CD8-positive, alpha-beta T cell (primary cell): ENCODE measurements at places on chromosomes 5 and 9.

GRCh38 chr5:174745590-174746103, 21.3 kb downstream of the MSX2 start:
- DNase-seq: no peak

- no peak for DNase-seq
Measured at GRCh38 chr9:105251733-105252404, 7.4 kb downstream of the SLC44A1 start.

DNA sequence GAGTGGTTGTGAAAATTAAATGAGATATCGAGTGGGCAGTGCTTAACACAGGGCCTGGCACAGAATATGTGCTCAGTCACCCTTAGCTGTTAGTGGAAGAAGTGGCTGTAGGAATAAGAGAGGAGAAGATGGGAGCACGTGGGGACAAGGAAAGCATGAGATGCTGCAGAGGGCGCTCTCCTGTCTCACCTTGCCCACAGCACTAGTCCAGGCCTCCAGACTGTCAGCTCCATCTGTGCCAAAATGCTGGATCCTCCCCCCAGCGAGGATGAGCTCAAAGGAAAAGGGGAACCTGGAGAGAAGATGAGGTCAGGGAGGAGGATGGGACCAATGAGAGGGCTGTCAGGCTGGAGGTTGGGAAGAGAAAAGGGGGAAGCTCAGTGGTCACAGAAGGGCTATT, 12.5 kb downstream of the ARAP3 start:
- no peak for DNase-seq

GRCh38 chr5:160071516-160071915, 47.7 kb downstream of the PWWP2A start:
- no peak for DNase-seq

DNA sequence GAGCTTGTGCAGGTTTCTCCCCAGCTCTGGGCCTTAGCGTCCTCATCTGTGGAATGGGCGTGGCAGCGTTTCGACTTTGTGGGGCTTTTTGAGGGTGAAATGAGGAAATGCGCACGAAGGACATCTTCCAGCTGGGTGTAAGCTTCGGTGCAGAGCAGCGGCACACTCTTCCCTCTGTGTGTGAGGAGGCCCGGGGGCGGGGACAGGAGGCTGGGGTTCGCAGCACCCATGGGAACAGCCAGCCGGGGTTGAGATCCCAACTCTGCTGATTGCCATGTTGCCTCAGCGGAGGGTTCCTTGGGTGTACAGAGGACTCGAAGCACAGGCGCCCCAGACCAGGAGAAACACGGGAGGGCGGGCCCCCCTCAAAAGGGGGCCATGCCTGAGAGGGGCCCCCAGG, 265.6 kb downstream of the NSG2 start:
- DNase-seq: no peak

GRCh38 chr9:11148189-11148588, 535.4 kb upstream of the PTPRD start:
- DNase-seq: no peak
